Effector memory CD8-positive, alpha-beta T cell (primary cell): ENCODE measurements at places on chromosomes 11 and 22.

- DNase-seq = no peak
These were observed 109.0 kb upstream of the NNMT start for GRCh38 chr11:114187173-114187572.

DNA sequence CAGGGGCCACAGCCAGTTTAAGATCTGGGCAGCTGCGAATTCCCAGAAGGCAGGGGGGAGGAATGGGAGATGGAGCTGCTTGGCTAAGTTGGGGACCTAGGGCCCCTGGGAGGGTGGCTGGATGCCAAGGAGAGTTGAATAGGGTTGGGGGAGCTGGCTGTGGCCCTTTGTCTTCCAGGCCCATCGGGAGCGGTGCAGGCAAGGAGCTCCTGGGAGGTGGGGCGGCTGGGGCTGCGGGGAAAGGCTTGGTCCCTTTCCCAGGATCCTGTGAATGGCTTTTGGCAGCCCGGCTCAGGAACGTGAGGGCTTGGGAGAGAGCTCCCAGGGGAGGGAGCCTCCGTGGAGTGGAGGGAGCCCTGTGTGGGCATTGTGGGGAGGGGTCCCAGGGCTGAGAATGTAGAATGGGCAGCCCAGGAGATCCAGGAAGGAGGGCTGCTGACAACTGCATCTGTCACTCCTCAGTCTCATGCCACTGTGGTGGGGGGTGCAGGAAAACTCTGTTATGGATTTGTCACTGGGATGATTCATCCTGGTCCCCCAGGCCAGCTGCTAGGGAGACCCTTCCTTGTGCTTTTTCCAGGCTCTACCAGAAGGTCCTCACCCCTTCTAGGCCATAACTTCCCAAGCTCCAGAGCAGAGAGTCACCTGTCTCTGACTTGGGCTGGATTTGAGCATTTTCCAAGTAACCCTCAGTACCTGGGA, 6.0 kb downstream of the FREY1 start:
- no peak for DNase-seq

DNA sequence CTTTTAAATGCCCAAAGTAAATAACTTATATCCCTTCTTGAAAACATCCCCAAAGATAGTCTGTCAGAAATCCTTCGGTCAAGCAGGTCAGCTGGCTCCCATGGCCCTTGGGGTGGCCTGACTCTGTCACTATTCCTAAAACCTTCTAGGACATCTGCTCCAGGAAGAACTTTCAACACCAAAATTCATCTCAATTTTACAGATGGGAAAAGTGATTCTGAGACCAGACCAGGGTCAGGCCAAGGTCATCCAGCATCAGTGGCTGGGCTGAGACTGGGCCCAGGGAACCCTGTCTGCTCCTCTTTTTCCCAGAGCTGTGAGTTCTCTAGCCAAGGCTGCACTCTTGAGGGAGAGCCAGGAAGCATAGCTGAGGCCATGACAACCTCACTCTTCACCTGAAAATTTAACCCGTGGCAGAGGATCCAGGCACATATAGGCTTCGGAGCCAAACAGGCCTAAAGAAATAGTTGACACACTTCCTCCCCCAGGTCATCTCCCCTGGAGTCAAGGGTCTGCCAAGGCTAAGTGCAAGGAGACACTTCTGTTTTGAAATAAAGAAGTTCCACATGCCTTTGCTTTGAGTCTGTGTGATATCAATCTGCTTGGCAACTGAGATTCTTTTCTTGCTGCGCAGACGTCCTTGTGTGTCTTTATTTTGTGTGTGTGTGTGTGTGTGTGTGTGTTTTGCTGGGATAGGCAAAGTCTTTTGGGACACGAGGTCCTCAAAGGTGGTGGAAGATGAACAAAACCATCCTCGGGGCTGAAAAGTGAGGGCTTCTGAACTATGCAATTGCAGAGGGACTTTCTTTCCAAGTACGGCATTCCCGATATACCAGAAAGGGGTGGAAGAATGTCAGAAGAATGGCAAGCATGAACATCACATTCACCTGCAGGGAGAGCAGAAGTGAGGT, 16.8 kb upstream of the PRG2 start:
- no peak for DNase-seq

DNA sequence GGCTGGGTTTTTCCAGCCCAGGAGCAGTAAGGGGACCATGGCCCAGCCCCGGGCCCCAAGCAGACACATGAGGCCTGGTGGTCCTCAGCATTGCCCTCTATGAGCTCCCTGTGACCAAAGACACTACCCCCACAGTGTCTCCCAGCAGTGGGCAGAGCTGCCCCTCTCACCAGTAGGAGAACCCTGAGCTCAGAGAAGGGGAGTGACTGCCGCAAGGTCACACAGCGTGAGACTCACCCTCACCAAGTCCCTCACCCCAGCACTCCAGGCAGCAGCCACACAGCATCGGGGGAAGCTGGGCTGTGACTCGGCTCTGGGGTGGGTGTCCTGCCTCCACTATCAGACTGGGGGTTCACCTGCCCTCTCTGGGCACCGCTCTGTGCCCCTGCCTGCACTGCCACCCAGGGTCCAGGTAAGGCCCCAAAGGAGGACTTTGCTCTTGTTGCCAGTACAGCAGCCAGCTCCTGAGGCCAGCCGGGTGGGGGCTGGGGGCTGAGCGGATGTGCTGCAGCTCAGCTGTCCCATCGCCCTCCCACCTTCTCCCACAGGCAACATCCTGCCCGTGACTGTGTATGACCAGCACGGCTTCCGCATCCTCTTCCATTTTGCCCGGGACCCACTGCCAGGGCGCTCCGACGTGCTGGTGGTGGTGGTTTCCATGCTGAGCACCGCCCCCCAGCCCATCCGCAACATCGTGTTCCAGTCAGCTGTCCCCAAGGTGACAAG, 7.9 kb upstream of the SH3BP1 start:
- peak; percentile 42 for DNase-seq

- peak; percentile 75 for DNase-seq
These were observed 34.1 kb downstream of the NEU3 start for GRCh38 chr11:75022759-75023396.

DNA sequence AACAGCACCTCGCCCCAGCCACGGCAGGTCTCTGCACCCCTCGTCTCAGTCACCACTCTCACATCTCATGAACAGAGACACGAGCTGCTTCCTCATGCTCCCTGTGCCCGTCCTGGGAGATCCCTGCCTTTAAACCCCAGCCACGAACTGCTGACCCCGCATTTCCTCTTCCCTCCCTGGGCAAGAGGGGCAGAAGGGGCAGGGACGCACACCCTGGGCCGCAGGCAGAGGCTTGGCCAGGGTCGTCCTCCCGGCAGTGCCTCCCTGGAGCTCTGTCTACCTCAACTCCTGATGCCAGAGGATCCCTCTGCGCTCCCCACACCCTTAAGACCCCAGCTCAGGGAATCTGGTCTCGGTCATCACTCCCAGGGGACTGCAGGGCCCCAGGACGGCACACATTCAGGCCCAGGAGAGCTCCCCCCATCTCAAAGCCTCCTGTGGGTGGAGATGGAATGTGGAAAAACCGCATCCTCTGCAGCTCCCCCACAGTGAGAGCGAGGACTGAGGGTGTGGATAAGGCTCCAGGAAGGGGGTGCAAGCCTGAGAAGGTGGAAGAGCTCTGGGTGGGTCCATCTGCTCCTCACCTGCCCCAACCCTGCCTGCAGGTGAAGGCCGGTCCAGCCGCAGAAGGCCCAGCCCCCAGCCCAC, 1.2 kb downstream of the BID start:
- DNase-seq = no peak

- no peak for DNase-seq
These were observed 532.9 kb downstream of the TBC1D22A start for GRCh38 chr22:47295226-47295901.

- no peak for DNase-seq
These were observed 29.4 kb upstream of the TOP3B start for GRCh38 chr22:22011964-22012363.

- no peak for DNase-seq
These were observed 6.8 kb downstream of the OMP start for GRCh38 chr11:77109236-77110019.

- no peak for DNase-seq
These were observed 140.2 kb downstream of the SPATA19 start for GRCh38 chr11:133705074-133705648.

- no peak for DNase-seq
These were observed 27.4 kb upstream of the MALAT1 start for GRCh38 chr11:65471447-65471891.

DNA sequence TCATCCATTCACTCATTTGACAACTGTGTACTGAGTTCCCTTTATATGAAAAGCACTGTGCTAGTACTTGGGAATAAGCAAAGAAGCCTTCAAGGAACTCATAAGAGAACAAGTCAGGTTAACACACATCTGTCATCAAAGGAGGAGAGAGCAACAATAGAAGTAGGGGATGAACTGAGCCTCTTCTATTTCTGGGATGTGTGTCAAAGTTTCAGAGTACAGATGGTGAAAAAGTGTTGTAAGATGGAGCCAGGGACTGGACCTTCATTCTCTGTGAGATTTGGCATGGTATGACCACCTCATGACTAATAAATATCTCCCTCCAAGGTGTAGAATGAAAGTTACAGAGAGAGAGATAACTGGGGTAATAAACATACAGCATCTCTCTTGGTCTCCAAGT, 349.8 kb upstream of the PLET1 start:
- DNase-seq = no peak

DNA sequence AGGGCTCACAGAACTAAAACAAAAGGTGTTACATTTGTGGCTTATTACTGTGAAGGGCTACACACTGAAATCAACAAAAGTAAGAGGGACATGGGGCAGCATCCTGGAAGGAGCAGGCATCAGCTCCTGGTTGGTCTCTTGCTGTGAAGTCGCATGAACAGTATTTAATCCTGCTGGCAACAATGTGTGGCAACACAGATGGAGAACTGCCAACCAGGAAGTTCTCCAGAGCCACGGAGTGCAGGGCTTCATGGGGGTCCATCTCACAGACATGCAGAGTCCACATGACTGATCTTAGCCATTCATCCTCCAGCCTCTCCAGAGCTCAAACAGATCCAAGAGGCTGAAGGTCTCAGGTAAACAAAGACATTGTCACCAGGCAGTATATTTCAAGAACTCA, 32.8 kb upstream of the FGF3 start:
- no peak for DNase-seq

DNA sequence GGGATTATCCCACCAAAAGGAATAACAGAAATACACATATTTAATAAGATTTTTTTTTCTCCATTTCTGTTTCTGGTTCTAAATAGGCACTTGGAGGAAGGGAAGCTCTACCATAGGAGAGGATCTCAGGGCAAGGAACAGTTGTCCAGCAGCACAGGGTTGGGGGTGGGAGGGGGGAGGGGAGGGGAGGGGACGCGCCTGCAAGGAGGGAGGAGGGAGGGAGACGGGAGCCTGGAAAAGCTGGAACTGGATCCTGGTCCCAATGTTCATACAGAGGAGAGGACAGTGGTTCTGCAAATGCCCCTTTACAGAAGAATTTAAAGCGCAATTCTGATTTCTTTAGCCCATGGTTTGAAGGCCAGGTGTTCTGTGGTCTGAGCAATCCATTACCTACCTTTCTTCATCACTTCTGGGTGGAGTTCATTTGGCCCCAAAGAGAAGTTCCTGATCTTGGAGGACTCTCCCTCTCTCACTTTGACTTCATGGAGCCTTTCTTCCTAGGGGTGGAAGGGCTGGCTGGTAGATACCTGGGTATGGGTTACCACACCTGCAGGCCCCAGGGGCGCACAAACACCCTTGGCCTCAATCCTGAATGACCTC, 348.9 kb upstream of the NCAM1 start:
- no peak for DNase-seq

DNA sequence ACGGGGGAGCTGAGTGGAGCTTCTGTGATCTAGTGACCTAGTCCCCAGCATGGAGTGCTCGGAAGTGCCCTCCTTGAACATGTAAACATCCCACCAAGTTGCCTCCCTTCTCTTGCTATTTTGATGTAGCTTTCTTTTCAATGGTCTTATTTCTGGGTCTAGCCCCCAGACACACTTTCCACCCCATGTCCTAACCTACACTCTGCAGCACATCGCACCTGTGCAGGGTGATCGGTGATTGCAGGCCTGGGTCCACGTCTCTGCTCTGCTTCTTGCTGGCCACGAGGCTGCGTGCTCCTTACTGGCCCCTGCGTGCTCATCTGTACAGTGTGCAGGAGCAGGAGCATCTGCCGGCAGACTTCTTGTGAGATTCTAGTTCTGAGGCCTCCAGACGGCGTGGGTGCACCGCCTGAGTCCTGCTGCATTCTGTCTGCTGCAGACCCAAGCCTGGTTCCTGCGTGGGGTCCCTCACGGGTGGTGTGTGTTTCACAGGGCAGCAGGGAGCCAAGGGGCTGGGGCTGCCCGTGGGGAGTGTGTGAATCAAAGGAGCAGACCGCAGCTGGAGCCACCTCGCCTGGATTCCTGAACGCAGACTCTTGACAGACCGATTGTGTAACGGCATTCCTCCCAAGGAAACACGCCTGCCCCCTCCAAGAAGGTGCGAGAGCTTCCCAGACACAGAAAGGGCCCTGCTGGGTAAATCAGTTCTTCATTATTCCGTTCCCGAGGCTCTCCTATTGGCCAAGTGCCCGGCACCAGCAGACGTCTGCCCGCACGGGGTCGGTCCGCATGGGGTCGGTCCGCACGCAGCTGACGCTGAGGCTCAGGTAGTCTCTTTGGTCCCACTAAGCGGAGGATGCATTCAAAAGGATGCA, 44.4 kb upstream of the MYEOV start:
- no peak for DNase-seq

GRCh38 chr11:11978792-11979487, 29.5 kb downstream of the DKK3 start:
- DNase-seq = no peak

DNA sequence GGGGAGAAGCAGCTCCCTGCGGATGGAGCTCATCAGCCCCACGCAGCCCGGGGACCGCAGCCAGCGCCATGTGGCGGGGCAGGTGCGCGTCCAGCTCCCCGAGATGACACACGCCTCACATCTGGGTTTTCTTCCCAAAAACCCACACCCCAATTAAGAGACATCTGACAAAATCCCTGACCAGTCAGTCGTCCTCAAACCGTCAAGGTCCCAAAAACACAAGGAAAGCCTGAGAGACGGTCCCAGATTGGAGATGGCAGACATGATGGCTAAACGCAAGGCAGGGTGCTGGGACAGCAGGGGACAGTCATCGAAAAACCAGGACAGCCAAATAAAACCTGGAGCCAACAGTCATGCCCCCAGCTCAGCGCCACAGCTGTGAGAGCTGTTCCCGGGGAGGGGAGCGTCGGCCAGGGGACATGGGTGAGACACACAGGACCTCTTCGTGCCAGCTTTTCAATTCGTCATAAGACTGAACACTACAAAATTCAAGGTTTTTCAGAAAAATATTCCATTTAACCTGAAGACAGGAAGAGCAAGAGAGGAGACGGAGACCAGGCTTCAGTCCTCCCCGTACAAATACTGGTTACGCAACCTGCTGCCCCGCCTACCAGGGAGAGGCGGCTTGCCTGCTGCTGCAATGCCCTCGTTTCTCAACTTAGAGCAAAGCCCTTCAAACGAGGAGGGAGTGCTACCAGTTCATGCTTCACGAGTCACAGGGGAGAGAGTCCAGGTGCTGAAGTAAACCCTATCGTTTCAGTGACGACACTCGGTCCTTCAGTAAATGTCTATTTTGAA, 10.5 kb downstream of the TOLLIP start:
- no peak for DNase-seq
